ENCODE measurements at places on chromosomes 6 and 20.

DNA sequence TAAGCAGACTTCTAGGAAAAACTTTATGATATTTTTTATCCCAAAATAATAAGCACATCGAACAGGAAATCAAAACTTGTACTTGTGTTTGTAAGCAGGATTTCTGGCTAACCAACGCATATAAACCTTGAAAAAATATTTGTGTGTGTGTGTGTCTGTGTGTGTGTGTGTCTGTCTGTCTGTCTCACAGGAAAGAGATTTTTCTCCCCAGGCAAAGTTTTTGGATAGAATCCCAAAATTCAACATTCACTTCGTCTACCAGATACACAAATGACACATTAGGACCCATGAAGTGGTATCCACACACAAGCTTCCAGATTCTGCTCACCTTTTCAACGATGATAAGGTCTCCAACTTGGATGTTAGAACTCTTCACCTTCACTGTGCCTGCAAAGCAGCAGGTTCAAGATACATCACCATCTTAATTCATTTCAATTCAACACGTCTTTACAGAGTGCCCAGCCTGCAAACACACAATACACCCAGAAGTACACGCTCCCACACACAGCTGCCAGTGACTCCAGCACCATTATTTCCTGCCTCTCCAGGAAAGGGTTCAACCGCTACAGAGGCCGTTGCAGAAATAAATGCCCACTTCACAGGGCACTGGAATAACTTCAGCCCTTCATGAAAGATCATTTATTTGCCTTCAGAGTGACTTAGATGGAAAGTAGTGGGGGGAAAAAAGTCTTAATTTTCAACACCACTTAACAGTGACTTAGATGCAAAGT lies 70.9 kb downstream of the ATP9A start:
- no peaks in the 10 kb centered on the region for H3K27me3 ChIP-seq
- no peak for DNase-seq

GRCh38 chr6:127608554-127609270 lies 31.7 kb downstream of the C6orf58 start:
- DNase-seq, result no peak
- H3K27me3 ChIP-seq, result no peaks in the 10 kb centered on the region
- H3K4me3 ChIP-seq, result no peak overlapping the region
- no peaks in the 10 kb centered on the region for H3K4me1 ChIP-seq

DNA sequence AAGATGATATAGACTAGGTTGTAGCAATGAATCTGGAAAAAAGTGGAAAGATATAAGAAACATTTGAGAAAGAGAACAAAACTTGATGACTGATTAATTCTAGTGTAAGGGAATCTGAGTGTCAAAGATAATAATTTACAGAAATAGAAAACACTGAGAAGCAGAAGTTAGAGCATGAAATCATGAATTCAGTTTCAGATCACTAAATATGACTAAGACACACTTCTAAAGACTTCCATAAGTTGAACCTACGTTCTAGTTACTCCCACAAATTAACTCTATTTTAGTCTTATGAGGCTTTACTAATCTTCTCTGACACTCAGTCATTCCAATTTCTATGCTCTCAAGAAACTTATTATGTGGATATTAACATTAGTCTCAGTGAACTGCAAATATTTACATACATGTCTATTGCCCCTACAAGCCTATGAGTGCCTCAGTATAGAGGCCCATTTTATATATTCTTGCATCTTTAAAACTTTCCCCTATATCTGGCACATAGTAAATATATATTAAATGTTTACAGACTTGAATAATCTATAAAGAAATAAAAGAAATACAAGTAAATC lies 30.4 kb downstream of the IBTK start:
- H3K36me3 ChIP-seq, result peaks cover 96% of the 10 kb centered on the region
- DNase-seq, result no peak
- H3K27ac ChIP-seq, result no peak overlapping the region
- H3K4me1 ChIP-seq, result no peaks in the 10 kb centered on the region
- H3K27me3 ChIP-seq, result no peaks in the 10 kb centered on the region

DNA sequence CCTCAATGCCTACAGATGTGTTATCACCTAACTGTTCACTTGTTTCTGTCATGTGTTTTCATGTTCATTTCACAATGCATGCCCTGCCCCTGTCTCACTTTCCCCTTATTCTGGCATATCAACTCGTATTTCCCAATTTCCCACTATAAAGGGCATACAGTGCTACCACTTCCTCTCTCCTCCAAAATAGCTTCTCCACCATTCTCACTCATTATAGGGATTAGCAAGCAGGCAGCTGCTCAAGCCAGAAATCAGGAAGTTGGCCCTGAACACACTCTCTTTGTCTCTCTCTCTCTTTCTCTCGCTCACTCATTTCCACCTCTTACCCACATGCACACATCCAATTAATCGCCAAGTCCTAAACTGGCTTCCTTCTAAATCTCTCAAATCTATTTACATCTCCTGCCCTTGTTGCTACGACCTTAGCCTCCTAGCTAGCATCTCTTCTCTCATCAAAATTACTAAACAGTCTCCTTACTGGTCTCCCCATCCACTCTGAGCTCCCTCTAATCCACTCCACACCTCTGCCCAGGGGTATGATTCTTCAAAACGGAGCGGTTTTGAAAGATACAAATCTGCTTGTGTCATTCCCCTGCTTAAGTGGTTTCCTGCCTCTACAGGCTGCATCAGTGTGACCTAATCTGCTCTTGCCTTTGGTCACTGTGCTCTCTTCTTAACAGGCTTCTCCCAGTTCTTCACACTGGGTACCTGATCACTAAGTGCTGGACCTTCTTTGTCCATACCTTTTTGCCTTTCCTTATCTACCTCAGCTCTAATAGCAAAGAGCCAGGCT lies 196.2 kb downstream of the BTBD9 start:
- no peak overlapping the region for H3K4me3 ChIP-seq
- no peaks in the 10 kb centered on the region for H3K36me3 ChIP-seq
- no peak overlapping the region for H3K27ac ChIP-seq

DNA sequence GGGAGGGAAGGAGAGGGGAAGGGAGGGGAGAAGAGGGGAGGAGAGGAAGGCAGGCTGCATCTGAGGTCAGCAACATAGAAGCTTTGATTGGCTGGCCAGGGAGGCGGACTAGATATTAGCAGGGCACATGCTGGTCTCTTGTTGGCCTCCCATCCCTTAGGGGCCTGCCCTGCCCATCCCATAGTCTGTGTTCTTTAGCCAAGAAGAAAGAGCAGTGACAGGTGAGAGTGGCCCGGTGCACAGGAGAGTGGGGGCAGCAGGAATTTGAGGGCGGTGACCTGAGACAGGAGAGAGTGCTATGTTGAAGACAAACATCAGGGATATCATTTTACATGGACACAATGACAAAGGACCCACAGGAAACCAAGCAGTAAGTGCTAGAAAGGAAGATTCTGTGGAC lies 413.5 kb downstream of the SYNE1 start:
- H3K27ac ChIP-seq, result no peak overlapping the region
- H3K36me3 ChIP-seq, result peaks cover 78% of the 10 kb centered on the region
- no peak for DNase-seq
- H3K4me3 ChIP-seq, result no peak overlapping the region
